Hypothalamus (tissue), 51 donors: ENCODE measurements at places on chromosomes 6 and 20.

DNA sequence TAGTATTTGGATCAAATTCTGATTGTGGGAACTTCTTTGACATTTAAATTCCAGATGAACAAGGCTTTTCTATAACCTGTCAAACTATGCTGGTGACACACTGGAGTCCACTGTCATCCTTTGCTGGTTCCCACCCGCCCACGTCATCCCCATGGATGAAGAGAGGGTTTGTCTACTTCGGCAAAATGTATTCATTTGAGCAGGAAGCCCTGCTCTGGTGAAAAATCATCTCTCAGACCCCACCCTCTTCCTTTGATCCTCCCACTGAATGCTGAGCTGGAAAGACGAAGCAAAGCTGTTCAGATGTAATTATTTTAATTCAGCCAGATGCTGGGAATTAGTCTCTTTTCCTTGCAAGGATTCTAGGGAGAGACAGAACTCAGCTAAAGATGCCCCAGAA, 50.5 kb downstream of the CPNE5 start:
- DNase-seq = no peak

- no peak for DNase-seq
Measured at GRCh38 chr6:128135325-128135724, 234.5 kb upstream of the THEMIS start.

DNA sequence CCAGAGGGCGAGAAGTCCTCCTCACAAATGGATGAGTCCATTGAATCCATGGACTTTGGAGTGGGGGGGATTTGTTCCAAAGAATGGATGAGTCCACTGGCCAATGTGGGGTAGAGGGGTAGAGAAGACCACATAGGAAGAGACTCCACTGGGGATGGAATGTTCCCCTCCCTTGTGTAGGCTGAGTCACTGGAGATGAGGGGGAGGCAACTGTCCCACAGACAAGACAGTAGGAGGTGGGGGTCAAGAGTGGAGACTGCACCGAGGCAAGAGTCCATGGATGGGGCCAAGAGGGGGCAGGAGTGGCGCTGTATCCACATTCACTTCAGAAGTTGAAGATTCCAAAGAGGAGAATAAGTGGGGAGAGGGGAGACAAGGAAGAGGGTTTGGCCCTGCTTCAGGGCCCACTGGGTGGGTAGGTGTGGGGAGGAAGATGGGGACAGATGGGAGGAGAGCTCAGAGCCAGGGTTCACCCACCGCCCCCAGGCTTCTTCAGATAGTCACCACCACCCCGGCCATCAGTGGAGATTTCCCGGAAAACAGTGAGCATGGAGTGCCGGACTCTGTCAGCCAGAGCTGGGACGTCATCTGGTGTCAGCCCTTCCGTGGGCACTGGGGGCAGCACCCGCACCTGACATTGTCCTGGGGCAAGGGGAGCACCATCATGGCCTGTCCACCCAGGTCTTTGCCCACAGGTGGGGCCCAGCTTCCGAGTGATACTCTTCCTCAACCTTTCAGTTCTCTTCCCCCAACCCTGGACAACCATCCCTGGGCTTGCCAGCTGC, 4.6 kb downstream of the EGFL8 start:
- DNase-seq = no peak

- DNase-seq = no peak
Measured at GRCh38 chr20:33689493-33689892, 3.3 kb upstream of the E2F1 start.

DNA sequence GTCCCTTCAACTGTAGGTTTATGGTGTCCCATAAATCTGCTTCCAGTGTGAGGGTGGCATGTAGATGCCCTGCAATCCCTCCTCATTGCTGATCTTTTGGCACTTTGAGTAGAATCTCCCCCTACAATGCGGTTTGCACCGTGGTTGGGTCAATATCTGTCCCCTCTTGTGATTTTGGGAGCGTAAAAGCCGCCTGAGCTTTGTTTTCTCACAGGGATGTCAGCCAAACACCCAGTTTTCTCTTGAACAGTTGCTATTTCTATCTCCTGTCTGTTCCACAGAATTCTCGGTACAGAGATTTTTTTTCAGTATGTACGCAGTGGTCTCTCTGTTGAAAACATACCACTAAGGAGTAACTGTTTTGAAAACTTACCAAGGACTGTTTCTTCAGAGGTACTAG, 21.8 kb downstream of the CDS2 start:
- DNase-seq = no peak

GRCh38 chr20:64077094-64077493, 2.2 kb downstream of the RGS19 start:
- DNase-seq = no peak

- no peak for DNase-seq
Measured at GRCh38 chr6:136887953-136888352, 34.1 kb upstream of the SLC35D3 start.

DNA sequence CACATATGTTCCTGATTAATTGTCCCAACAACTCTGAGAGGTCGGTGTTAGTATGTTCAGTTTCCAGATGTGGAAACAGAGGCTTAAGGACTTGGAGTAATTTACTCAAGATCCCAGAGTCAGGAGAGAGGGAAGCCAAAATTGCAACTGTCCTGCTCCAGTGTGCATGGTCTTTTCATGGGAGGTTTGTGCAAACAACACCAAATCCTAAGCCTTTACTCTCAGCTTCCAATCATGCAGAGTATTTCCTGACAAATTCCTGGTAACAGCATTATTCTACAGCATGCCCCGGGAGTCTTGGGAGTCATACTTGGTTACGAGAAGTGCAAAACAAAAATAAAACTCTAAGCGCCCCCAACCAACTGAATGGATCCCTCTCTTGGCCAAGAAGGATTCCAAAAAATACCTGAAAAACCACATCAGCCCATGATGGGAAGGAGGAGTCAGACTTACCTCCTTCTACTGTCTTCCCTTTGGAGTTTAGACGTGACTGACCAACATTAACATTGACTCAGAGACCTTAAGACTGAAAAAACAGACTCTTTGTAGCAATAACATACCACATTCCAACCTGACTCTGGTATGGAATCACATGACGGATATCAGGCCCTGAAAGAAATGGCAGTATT, 30.8 kb upstream of the PPP1R3G start:
- DNase-seq = no peak

DNA sequence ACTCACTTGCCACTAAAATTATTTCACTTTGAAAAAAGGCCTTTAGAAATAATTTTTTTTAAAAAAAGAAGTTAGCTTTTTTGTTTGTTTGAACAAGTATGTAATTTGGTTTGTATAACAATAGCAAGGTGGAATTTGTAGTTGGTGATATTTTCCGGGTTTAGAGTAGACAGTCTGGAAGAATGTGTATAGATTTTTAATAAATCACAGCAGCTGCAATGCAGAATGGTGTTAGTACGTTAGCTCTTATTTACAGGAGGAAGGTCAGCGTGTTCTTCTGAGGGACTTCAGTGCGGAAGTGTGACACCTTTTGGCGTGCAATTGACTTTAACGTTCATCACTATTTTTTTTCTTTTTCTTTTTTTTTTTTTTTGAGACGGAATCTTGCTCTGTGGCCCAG, 115.4 kb downstream of the PLEKHG1 start:
- no peak for DNase-seq

DNA sequence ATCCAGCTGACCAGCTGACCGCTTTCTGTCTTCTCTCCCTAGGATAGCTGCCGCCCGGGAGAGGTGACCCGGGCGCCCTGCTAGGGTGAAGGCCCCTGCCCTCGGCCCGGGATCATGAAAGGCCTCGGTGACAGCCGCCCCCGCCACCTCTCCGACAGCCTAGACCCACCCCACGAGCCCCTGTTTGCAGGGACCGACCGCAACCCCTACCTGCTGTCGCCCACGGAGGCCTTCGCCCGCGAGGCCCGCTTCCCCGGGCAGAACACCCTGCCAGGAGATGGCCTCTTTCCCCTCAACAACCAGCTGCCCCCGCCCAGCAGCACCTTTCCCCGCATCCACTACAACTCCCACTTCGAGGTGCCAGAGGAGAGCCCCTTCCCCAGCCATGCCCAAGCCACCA, 109.7 kb upstream of the MYL9 start:
- DNase-seq = no peak

DNA sequence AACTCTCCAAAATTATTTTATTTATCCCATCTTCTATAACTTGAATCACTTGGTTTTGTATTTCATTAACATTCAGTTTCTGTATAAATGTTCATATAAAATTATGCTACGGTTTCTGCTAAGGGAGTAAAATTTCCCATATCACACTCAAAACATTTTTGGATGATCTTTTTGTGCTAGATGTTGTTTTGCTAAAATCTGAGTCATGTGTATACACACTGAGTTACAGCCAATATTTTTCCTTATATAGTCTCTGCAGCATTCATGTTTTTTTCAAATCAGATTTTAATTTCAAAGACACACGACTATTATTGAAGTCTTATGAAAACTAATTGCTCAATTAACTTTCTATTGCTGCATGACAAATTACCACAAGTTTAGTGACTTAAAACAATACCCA, 54.3 kb upstream of the SLC2A12 start:
- no peak for DNase-seq

DNA sequence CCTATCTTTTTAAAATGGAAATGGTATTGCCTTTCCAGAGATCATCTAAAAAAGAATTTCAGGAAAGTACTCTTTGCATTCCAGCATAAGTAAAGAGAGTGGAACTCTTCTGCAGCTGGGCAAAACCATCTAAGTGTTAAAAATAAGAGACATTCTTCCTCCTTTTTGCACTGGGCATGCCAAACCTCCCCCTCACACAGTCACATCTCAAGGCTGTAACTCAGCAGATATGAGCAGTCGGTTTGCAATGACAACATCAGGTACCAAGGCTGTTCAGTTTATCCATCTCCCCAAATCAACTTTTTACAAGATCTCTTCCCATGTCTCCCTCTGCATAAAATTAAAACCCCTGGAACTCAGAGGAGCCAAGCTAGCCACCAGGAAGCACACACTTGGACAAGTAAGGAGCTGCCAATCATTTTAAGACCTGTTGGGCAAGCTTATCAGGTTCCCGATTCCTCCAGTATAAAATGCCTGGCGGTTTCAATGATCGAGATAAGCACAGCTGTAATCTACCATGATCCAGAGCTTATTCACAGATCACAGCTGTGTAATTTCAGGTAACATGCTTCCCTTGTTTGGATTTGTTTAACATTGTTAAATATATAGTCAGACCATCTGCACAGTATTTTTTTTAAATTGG, 23.2 kb downstream of the ID4 start:
- no peak for DNase-seq

DNA sequence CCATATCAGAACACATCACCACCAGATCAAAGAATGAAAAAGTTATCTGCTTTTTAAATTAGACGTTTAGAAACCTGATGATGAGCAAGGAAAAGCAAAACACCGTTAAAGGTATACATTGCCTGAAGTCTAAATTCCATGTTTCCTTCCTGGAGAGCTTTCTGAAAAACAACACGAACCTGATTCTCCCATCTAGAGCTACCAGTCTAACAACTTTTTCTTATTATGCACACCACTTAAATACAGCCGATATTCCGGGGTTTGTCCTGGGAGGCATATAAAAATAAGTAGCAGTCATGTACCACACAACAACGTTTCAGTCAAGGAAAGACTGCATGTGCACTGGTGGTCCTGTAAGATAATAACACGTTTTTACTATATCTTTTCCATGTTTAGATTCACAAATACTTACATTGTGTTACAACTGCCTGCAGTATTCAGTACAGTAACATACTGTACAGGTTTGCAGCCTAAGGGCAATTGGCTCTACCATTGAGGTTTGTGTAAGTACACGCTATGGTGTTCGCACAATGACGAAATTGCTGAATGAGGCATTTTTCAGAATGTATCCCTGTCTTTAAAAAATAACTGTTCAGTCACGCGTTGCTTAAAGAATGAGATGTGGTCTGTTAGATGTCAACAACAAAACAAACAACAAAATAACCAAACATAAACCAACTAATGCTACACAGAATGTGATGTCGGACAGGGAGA, 19.1 kb upstream of the LYRM2 start:
- no peak for DNase-seq

- DNase-seq = no peak
Measured at GRCh38 chr6:164417537-164418261, 891.7 kb downstream of the C6orf118 start.

DNA sequence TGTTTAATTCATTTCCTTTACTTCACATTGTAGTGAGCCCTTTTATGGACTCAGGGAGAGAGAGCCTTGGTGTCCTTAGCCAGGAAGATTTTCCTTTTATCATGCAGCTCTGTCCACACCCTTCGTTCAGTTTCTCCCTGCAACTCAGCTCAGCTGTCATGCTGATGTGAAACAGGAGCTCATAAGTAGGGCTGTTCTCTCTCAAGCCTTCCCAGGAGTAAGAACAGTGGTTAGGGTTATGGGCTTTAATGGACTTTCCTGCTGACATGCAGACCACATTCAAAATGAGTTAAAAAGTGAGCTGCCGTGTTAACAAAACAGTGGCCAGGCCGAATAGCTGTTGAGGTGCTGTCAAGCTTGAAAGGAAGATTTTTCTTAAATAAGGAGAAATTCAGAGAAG, 104.1 kb downstream of the BCKDHB start:
- no peak for DNase-seq

DNA sequence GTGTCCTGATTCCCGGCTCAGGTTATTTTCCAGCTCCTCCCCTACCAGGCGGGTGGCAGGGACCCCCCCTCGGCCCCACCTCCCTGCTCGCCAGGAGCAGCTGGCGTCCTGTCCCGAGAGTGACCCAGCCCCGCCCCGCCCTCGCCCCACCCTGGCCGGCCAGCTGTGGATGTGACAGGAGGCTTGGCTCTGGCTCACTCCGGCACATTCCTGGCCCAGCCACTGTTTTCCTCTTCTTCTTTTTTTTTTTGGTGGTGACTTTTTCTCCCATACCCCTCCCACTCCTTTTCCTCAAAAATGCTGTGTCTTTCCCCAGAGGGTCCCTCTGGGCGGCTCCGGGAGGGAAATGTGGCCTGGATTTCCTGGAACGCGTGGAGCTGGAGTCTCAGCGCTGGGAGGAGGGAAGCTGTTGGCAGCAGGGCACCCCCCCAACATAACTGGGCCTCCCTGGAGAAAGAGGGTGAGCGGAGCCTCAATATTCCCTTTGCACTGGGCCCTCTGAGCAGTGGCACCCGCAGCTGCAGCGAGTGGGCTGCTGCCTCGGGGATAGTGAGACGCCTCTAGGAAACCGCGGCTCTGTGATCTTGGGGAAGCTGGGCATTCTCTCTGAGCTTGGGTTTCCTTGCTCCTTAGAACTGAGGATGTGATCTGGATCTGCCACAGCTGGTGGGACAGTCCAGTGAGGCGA, 28.3 kb upstream of the CSNK2A1 start:
- no peak for DNase-seq

GRCh38 chr6:20711518-20711917, 177.3 kb downstream of the CDKAL1 start:
- no peak for DNase-seq

DNA sequence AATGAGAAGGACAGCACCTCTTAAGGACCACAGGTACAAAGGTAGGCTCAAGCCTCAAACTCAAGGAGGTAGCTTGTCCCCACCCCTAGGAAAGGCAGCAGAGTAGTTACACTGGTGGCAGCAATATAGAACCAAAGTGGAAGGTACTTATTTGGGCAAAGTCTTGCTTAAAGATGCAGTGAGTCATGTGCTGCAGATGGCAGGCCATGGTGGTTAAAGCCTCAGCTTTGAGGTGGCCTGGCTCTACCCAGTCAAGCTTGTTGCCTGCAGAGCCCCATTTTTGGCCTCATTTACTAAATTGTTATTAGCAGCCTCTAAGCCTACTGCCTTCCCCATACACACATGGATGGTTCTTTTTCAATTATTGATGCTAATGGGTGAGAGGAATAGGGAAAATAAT, 146.0 kb downstream of the ELOVL4 start:
- DNase-seq = no peak
